ENCODE measurements at places on chromosomes 3 and 15. TPM values are rescaled to one million over a fixed set of nuclear protein-coding genes. Genes with fewer than 3 reads are reported as not detected.

DNA sequence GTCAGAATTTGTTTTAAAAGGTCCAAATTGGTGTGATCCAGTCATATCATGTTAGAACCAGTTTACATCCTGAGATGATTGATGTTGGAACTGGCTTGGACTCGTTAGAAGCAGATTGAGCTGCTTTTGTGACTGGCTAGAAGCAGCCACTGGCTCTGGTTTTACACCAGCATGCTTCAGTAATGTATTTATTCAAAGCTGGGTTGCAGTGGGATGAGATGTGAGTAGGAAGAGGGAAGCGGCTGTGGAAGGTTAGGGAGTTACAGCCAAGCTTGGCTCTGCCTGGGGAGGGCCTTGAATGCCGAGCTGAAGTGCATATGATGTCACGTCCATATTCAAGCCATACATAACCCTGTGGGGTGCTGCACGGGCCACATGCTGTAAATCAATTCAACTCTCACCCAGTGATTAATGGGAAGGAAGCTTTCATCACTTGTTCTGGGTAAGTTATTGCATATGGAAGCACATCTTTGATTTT, 104.0 kb upstream of the SMAD3 start:
- DNase-seq = no peak

- DNase-seq = no peak
Observed at GRCh38 chr15:76346669-76347481, 10.3 kb downstream of the ISL2 start.

DNA sequence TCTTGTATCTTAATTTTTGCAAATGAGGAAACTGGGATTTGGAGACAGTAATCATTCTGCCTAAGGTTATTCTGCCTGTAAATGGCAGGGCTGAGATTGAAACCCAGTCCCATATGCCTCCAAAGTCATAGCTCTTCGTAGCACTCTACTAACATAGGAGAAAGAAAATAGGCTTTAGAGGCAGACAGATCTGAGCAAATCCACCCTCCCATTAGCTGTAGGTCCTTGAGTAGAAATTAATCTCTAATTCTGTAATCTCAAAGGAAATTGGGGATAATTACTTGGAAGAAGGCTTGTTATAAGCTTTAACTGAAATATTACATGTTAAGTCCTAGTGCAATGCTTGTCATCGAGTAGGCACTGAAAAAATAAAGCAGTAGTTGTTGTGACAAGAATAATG, 252.1 kb upstream of the PEX5L start:
- DNase-seq = no peak

Gene SKOR1
- total RNA-seq = 0.15 TPM

GRCh38 chr15:92294759-92295158, 98.9 kb upstream of the ST8SIA2 start:
- no peak for DNase-seq

Gene KCNAB1
- not detected for total RNA-seq

DNA sequence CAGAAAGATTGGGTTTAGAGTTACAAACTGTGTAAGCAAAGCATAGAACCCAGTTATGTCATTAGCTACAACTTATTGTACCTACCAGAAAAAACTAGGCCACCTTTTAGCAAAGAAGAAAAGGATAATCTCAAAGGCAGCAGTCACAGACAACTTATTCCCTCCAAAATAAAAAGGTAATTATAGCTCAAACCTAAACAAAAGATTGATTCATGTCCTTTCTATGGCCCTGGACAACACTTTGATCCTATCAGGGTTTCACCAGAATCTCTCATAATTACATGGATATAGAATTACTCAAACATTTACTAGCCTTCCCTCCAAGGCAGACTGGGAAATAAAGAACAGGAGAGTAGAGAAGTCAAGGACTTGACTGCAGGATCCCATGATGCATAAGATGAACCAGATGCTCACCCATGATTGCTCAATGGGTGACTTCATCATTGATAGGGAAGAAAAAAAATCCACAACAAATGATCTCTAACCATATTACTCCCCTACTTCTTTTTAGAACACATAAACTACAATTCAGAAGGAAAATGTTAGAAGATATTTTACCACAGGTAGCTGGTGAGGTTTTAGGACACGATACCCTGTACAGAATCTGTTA, 17.4 kb downstream of the DET1 start:
- DNase-seq = no peak

DNA sequence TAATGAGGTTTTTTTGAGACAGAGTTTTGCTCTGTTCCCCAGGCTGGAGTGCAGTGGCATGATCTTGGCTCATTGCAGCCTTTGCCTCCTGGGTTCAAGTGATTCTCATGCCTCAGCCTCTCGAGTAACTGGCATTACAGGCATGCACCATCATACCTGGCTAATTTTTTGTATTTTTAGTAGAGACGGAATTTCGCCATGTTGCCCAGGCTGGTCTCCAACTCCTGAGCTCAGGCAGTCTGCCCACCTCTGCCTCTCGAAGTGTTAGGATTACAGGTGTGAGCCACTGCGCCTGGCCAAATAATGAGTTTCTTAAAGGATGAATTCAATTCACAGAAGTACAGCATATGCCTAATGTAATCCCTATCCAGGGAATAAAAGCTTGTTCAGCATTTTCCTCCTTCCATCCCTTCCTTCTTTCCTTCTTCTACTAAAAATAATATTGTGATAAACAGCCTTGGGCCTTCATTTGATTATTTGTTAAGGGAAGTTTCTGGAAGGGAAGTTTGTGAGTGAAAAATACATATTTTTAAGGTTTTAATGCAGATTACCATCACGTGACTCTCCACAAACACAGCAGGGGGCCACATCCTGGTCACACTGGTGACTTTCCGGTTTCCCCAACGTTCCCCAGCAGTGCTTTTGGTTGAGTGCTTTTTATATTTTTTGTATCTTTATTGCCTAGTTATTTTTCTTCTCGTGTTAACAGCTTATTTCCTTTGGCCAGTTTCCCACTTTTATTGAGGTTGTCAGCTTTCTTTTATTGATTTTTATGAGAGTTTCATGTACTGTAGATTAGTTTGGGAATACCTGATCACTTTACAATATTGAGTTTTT, 116.8 kb downstream of the USP13 start:
- DNase-seq = no peak

Gene STRA6
- not detected for total RNA-seq

DNA sequence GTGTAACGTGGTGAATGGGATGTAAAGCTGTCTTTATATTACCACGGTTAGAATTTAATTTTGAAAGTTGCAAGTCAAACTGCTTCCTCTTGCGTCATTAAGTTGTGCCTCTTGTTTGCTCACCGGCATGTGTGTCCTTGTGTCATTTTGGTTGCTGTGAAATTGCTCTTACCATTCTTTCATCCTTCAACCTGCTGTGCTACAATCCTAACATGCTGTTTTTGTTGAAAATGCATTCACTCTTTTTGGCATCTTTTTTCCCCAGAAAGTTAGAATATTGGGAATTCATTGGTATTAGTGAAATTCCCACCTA, 164.7 kb downstream of the PGPEP1L start:
- no peak for DNase-seq

Gene MYL3
- total RNA-seq = not detected

- DNase-seq = peak; percentile 55
Observed at GRCh38 chr3:169812332-169813235, at the start of the genes LRRC34 and LRRIQ4. Gene LRRC34 (minus strand): TSS chr3:169812904. CDS start chr3:169812548, 356 bp downstream. Gene LRRIQ4 (plus strand): TSS chr3:169812870. CDS start chr3:169821922, 9,052 bp downstream.

- no peak for DNase-seq
Observed at GRCh38 chr3:157410945-157411344, 25.7 kb upstream of the PTX3 start.

- DNase-seq = no peak
Observed at GRCh38 chr3:126126811-126127431, 43.0 kb upstream of the SLC41A3 start.

Gene ZIC4
- not detected for total RNA-seq

DNA sequence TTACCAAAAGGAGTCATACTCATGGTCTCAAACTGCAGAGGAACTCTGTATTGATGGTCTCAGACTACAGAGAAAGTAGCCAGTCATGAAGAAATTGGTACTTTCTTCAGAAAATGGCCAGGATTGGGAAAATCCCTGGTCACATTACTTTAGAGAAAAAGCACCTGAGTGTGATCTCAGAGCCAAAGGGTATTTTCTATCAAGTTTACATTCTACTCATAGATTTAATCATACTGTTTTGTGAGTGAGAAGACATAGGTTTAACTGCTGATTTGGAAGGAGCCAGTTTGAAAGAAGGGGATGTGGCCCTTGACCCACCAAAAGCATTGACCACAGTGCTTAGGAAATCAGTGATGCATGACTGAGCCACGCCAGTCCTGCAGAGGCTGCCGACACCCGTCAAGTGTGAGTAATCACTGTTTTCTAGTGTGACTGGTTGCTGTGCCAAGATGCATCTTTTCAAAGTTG, 203.6 kb downstream of the AKAP13 start:
- peak; percentile 12 for DNase-seq

DNA sequence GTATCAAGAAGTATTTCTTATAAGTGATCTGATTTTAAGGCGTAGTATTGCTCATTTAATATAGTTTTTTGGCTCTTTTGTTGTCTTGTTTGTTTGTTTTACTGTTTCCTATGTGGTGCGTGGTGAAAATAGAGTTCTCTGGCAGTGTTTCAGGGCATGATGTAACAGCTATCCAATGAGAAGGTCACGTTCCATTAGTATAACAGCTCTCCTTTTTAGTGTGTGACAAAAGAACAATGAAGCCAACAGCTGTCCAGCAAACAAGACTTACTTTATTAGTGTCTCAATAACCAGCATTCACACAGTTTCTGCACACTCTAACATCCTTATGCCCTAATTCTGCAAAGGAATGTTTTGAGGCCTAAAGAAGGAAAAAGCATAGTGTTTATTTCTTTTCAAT, 127.9 kb downstream of the SLC25A26 start:
- DNase-seq = no peak

Gene RTP4
- total RNA-seq = 2.4 TPM

DNA sequence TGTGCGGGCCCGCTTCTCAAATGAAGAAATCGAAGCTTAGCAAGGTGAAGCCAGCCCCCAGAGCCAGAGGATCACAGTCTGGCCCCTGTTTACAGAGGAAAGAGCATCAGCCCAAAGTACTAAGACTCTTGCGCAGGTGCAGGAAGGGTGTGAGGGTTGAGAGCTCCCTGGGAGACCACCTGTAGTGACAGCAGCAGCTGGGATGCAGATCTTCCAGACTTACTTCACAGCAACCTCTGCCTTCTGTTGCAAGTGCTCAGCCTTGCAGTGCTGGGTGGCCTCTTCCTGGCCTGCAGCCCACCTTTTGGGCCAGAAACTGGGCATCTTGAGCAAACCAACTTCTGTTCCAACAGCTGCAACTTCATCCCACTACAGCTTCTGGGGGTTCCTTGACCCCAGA, 19.7 kb downstream of the SPATA12 start:
- DNase-seq = no peak

DNA sequence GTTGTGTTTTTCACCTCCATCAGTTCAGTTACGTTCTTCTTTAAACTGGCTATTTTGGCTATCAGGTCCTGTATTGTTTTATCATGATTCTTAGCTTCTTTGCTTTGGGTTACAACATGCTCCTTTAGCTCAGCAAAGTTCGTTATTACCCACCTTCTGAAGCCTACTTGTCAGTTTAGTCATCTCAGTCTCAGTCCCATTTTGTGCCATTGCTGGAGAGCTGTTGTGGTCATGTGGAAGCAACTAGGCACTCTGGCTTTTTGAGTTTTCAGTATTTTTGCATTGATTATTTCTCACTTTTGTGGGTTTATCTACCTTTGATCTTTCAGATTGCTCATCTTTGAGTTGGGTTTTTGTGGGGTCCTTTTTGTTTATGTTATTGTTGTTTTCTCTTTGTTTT, 151.3 kb downstream of the CFAP20DC start:
- DNase-seq = no peak

DNA sequence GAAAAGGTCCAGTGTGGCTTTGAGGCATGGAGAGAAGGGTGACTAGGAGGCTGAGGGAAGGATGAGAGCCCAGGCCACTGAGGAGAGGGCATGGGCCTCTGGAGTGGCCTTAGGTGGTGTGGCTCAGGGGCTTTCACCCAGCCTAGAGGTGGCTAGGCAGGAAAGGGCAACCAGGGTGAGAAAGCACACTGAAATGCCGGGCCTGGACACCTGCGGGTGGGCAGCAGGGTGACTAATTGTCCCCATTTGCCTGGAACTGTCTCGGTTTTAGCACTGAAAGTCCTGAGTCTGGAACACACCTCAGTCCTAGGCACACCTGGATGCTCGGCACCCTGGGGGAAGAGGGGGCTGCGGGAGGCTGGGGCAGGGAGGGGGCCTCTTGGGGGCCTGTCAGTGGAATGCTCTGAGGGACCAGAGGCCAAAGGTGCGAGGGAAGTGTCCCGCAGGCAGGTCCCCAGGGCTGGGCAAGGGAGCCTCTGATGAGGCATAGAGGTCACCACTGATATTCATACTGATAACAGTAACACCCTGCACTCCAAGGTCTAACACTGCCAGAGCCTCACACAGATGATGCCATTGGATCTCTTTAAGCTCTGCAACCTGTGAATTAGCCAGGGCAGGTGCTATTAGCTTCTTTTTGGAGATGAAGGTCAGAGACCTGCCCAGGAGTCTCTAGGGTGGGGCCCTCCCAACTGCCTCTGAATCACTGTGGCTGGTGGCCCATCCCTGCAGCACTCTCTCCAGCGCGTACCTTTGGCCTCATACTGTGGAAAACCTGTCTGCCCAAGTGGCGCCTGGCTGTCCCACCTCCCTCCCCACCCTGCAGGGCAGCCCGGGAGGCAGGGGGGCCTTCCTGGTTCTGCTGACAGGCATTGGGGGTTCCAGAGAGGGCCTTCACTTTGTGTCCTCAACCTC, 3.0 kb upstream of the PHGR1 start:
- DNase-seq = no peak

GRCh38 chr3:189589179-189589569, 42.0 kb upstream of the TP63 start:
- DNase-seq = no peak

Gene TKT
- total RNA-seq = 173 TPM

- peak; percentile 66 for DNase-seq
Observed at GRCh38 chr3:18425641-18426257, 610 bp upstream of the SATB1 start.

DNA sequence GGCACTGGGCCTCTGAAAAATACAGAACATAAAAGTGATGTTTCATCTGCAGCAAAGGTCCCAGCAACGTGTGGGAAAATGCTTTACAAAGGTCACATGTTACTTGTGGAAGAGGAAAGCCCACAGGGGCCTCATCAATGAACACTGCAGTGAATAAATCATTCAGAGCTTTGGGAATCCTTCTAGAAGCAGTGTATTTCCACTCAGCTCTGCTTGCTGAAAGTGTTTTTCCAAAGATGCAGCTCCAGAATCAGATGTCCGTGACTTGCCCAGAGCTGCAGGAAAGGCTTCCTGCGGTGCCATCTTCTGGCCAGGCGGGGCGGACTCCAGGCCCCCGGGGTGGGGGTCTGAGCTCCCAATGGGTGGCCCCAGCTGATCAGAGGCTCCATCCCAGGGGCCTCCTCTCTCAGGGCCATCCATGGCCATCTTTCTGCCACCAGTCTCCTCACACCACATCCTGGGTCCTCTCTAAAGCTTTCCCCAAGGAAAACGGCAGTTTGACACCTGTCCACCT, 81.5 kb downstream of the C3orf70 start:
- DNase-seq = no peak

- DNase-seq = peak; percentile 85
Observed at GRCh38 chr3:183515968-183516851, 39.3 kb downstream of the KLHL6 start.

DNA sequence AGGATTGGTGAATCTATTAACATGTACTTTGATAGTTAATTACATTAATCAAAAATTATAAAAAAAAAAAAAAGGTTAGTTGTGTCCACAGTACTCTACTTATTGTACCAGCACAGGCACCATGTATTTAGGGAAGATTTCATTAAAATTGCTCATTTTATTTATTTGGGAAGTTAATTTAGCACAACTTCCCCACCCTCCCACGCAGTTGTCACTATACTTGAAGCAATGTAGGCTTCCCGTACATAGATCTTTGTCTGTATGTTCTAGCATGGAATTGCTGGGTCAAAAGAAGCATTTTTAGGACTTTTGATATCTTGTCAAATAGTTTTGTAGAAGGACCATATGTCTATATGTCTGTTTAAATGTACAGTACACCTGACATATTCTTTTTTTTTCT, 4.4 kb downstream of the GPR27 start:
- no peak for DNase-seq

Gene BBX
- 54.0 TPM for total RNA-seq

Measured in CD8-positive, alpha-beta memory T cell (primary cell).